ENCODE measurements at places on chromosomes 7 and 10. TPM values are rescaled to one million over a fixed set of nuclear protein-coding genes. Genes with fewer than 3 reads are reported as not detected.
A peak's percentile ranks its signal among the peaks of the same experiment; 100 is the strongest.

Gene ELFN1
- not detected for total RNA-seq

Gene COL28A1
- total RNA-seq, result not detected

DNA sequence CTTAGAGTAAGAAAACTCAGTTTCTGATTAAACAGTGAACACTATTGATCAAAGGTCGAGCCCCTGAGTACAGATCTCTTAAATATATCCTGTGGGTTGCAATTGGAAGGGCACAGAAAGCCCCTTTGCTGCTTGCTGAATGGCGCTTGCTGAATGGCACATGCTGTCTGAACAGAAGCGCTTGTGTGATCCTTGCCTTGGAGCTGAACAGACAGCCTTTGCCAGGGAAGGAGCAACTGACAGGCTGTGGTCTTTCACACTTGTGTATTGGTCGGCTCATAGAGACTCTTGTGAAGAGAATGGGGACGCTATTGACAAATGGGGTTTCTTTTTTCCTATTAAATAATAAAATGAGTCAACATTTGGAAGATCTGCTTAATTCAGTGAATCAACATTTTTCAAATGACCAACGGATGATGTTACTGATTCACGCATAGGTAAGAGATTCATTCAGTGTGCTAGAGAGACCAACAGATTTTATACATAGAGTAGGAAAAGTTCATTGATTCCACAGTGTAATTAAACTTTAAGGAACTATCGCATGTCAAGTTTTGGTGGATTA, 99.4 kb upstream of the TNS3 start:
- DNase-seq, result no peak

- DNase-seq, result no peak
These were observed 21.7 kb upstream of the ZNF365 start for GRCh38 chr10:62352356-62352970.

Gene DOCK4
- total RNA-seq, result 0.37 TPM

Gene GPR37
- total RNA-seq, result not detected

DNA sequence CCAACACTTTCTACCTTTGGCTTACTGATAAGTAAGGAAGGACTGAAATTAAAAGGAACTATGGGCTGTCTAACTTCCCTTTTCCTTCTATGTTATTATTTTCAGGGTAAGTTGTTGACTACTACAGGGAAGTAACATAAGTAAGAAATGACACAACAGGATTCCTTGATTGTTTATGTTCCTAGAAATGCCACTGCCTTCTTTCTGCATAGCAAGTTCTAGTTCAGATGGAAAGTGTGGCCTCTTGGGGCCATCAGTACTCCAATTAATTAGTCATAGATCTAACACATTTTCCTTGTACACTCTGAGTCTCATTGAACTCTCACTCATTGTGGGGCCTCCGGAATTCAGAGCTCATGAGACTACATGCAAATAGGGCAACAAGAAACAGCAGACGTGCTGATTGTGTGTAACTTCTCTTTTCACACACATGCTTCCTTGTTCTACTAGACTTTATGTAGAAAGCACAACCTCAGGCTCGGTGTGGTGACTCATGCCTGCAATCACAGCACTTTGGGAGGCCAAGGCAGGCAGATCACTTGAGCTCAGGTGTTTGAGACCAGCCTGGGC, 35.3 kb upstream of the HIBADH start:
- no peak for DNase-seq

DNA sequence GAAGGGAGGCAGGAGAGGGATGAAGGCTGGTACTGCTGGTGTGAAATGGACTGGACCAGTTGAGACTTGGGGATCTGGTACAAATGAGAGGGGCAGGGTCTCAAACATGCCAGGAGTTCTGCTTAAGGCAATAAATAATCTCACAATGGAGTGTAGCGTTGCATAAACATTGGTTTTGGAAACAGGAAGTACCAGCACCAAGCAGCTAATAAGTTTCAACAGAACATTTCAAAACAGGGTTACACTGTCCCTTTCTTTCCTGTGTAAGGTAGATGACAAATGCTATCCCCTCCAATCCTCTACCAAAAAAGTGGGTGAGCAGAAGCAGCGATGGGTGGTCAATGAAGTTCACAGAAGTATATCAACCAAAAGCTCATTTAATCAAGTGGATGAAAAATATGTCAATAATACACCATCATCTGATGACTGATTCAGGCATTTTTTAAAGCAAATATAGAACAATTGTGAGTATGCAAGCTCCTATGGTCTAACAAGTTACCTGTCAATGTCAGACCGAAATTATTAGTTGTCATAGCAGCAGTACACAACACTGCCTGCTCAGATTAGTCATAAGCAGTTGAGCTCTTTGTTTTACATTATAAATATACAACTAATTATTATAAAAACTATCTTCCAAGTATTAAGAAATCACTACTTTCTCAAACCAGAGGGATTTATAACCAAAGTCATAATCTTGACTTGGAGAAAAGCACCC, 220.0 kb downstream of the FAM107B start:
- no peak for DNase-seq

GRCh38 chr7:25361863-25362262, 133.6 kb upstream of the NPVF start:
- no peak for DNase-seq

Gene ITIH5
- total RNA-seq, result not detected

DNA sequence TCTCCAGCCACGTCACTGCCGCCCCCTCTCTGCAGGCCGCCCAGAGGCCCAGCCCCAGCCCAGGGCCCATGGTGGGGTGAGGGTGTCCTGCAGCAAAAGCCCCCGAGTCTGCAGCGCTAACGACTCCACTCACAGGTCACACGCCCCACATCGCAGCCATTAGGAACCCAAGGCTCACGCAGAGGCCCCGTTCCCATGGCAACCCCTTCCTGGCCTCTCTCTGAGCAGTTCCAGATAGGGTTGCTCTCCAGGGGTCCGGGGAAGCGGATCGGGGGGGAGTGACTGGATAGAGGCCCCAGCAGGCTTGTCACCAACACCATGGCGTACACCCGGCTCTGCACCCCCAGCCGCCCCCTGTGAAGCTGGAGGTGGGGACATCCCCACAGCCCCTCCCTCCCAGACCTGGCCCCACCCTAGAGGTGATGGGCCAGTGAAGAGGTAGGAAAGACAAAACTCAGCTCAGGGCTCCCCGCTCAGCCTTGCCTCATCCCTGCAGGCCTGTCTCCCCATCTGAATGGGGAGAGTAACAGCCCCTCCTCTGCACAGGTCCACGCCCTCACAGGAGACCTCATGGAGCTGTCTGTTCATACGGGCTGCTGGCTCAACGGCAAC, 41.2 kb downstream of the TNRC18 start:
- no peak for DNase-seq

Gene CALHM1
- total RNA-seq, result not detected

GRCh38 chr7:15720849-15721471, 34.5 kb upstream of the MEOX2 start:
- DNase-seq, result no peak

Gene PKD2L1
- not detected for total RNA-seq

GRCh38 chr10:52257692-52258075, 56.4 kb upstream of the DKK1 start:
- no peak for DNase-seq

GRCh38 chr7:124800386-124800785, 34.8 kb upstream of the GPR37 start:
- DNase-seq, result no peak

DNA sequence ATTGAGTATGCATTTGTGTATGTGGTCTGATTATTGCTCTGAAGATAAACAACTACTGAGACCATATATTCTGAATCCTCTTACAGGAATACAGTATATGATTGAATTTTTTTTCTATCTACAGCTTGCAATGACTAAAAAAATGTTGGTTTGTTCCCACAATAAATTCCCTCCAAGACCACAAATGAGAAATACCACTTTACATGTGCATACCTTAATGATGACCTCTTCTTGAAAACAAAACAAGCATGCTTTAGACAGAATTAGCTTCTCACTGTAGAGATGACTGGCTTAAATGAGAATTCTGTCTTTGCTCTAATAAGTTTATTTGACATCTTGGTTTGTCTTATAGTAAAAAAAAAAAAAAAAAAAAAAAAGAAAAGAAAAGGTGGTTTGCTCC, 241.5 kb downstream of the PCDH15 start:
- DNase-seq, result no peak

Gene SPACDR
- total RNA-seq, result 2.9 TPM

GRCh38 chr7:156842740-156843140, 50.2 kb downstream of the LMBR1 start:
- DNase-seq, result no peak

GRCh38 chr7:37284805-37285231, 163.8 kb downstream of the ELMO1 start:
- DNase-seq, result no peak

DNA sequence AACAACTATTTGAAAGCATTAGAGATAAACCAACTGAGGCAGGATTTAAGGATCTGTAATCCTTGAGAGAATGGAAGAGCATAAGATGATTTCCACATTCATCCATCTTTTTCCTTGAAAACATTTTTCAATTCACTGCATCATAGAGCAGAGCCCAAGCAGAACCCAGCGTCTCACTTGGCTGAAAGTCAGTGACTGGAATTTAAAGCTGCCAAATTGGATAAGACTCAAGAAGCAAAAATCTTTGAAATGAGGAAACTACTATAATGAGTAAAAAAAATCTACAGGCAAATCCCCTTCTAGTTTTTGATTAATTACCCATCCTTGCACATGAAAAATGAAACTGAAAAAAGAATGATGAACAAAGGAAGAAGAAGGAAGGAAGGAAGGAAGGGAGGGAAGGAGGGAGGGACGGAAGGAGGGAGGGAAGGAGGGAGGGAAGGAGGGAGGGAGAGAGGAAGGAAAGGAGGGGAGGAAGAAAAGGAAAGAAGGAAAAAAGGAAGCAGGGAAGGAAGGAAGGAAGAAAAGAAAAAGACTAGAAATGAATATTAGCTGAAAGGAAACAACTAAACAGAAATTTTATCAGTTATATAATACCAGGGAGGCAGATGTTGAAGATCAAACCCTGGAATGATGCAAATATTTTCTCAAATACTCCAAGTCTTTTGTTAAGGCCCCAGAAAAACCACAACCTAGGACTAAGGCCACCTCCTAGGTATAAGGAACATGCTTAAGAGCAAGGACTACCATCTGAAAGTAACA, 336.3 kb upstream of the MAGI2 start:
- no peak for DNase-seq

- no peak for DNase-seq
These were observed 38.7 kb upstream of the TRIL start for GRCh38 chr7:28996836-28997235.

Gene KDM7A
- total RNA-seq, result 24.7 TPM

- no peak for DNase-seq
These were observed 281.6 kb downstream of the HGF start for GRCh38 chr7:81488210-81488609.

Gene CLDN12
- 4.4 TPM for total RNA-seq

DNA sequence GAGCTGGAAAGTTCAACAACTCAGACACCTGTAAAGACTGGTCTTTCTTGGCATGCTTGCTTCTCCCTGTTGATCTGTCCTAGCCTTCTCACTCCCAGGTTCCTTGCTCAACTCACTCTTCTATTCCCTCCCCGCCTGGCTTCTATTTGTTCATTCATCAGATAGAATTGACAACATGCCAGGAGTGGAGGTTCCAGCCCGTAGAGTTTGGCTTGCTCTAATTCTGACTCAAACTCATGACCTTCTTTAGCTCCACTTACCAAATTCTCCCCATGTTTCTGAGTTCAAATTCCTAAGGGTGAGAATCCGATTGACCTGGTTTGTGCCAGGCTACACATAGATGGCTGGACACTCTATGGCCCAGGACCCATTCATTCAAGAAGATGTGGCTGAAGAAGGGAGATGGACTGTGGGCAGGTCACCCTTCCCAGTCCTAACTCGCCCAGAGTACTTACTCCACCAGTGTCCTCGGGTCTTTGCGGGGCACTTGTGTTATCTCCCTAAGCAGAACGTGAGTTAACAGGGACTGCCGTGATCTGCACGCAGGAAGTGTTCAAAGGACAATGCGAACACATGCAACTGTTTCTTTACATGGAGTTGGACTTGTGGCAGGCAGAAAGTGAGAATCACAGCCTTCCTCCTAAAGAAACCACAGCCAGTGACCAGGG, 4.0 kb upstream of the TMEM236 start:
- DNase-seq, result no peak

GRCh38 chr10:133058331-133059092, 29.2 kb upstream of the ADGRA1 start:
- no peak for DNase-seq

Gene LAMB1
- not detected for total RNA-seq

GRCh38 chr7:100119072-100119969, at the start of the genes CNPY4 and TAF6:
CNPY4 (plus strand) TSS chr7:100119634; CDS start chr7:100119745, 111 bp downstream.
TAF6 (minus strand) TSS chr7:100119358; CDS start chr7:100114209, 5,149 bp downstream.
- peak; percentile 90 for DNase-seq

DNA sequence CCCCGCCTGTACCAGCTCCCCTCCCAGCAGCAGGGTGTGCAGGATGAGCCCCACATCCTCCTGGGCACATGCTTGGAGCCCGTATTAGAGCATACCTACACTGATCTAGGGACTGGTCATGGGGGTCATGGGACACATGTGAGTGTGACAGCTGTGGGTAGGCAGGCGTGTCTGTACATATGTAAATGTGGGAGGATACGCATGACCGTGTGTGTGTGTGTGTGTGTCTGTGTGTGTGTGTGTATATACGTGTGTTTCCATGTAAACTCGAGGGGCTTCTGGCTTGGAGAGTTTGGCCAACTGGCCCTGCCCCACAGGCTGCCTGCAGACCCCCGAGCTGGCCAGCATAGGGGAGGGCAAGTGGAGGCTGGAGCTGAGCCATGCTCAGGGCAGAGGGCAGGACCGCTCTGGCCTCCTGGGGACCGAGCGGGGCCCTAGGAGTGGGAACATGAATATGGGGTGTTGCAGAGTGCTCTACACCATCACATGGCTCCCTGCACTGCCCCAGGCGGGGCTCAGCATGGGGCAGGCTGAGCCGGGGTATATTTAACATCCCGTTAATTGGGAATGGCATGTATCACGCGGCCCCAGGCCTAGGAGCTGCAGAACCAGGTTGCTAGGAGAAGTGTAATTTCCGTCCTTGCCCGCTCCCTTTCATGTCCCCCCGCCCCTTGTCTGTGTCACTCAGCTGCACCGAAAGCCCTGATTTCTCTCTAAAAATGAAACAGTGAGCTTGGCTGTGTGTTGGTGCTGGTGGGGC, 152.7 kb upstream of the PCBD1 start:
- DNase-seq, result no peak

DNA sequence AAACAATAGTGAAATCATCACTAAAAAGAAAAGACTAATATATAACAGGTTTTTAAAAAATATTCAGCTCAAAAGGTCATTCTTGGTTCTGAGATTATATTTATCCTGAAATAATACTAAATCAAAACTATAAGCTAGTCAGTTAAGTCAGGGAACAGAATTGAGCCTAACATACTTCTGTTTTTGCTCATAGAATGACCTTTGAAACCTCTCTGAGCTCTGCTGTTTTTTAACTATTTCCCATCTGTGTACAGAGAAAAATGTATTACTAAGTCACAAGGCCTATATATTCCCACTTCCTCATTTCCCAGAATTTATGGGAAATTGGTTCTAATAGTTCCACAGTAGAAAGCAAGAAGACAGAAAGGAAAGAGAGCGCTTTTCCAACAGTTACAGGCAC, 346.8 kb upstream of the ETV1 start:
- no peak for DNase-seq

Gene MMP21
- total RNA-seq, result not detected

Gene ANKRD1
- not detected for total RNA-seq

Measured in activated T-helper 1 cell treated with anti-CD3 and anti-CD28 coated beads, Interleukin-12 subunit alpha, Interleukin-12 subunit beta, Interleukin-2, Interleukin-4 antibody, amounts not matched to agents 30 ng/mL and 10 ng/mL and 1 ng/mL, durations not matched to agents 14 hours and 24 hours and 36 hours (primary cell).